Activated T-cell treated with anti-CD3 and anti-CD28 coated beads, Interleukin-2, amount 50 U/mL, for 72 hours (primary cell): ENCODE measurements at places on chromosomes 6 and 20. TPM values are rescaled to one million over a fixed set of nuclear protein-coding genes. Genes with fewer than 3 reads are reported as not detected.

DNA sequence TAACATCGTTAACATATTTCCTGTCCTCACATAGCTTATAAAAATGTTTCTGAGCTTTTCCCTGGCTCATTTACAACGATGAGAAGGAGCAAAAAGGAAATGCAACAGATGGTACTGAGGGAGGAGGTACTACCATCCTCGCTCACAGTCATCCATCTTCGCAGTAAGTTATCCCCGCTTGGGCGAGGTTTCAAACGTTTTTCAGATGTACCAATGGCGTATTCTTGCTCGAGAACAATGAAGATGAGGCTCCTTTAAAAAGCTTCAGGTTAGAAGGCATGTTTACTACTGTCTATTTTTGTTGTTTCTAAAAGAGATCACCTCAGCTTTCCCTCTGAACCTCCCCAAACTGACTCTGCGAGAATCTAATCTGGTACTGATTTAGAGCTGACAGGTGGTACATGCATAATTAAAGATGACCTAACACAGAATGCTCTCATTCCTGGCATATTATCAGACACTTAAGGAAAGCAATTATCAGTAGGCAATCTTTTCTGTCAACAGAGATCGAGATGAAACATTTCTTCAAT is 178.7 kb downstream of the GJA10 start:
- no peak for DNase-seq

DNA sequence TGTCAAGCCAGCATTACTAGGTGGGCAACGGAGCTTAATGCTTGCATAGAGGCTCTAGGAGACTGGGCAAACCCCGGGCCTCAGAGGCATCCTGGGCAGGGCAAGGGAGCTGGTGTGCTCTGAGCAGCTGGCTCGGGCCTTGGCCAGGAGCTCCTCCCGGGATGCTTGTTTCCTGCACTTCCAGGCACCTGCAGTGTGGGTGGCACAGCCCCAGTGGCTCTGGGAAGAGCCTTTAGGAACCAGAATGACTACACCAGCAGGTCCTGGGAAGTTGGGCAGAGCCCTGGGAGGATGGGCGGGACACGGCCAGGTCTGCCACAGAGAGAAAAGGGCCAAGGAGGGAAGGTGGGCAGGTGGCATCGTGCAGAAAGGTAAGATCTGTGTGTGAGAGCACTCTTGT is 80.4 kb upstream of the CD93 start:
- DNase-seq, result no peak

DNA sequence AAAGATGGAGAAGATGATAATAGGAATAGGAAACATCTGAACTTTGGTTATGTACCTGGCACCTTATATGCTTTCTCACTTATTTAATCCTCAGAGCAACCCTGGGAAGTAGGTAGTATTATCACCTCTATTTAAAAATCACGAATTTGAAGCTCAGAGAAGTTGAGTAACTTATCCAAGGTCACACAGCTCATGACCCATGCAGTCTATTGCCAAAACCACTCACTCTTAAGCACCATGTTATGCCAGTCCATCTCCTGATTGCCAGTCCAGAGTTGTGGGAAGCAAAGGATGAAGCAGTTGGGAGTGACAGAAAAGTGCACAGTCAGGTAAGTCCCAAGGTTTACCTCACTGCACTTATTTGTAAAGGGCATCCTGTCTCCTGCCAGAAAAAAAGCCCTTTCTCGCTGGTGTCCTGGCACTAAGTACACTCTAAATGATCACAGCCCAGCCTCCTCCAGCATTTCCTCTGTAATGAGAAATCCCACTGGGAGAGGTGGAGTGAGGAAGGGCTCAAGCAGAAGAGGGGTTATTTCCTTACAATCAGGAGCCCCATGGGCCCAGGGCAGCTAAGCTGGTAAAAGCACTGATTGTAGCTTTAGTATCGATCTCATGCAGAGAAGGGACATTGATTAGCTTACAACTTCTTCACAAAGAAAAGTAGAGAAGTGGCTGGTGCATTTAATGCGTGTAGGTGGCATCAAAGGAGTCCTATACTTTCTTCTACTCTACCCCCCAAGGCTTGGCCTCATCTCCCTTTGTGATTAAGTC is 21.3 kb upstream of the SCGN start:
- DNase-seq, result no peak

- no peak for DNase-seq
Measured at GRCh38 chr20:50395251-50395729, 114.9 kb upstream of the PTPN1 start.

GRCh38 chr6:39904946-39905639 is 29.2 kb downstream of the MOCS1 start:
- DNase-seq, result no peak

DNA sequence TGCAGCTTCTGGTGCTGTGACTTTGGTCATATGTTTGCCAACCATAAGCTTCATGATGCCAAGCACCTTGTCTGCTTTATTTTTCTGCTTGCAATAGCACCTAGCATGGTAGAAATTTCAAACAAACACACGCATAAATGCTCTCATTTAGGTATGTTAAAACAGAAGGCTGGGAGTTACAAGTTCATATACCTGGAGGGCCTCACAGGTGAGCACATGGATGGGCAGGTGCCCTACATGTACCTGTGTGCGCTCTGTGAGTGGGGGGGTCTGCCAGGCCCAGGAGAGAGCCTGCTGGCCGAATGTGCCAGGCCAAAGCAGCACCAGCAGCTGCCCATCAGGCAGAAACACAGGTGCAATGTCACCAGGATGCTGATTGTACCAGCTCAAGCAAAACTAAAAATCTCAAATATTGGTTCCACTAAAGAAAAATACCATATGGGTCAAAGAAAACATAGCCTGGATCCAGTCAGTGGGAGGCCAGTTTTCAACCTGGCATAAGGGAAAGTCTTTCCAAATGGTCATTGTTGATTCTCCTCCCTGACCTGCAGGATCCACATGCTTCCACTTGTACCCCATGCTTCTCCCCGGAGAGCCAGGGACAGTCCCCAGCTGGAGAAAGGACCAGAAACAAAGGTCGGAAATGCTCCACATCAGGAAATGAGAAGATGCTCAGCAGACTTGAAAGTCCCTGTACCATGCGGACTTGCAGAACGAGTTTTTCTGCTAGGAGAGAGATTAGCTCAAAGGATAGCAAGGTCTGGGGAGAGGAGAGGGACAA is 7.2 kb upstream of the PFDN4 start:
- no peak for DNase-seq

DNA sequence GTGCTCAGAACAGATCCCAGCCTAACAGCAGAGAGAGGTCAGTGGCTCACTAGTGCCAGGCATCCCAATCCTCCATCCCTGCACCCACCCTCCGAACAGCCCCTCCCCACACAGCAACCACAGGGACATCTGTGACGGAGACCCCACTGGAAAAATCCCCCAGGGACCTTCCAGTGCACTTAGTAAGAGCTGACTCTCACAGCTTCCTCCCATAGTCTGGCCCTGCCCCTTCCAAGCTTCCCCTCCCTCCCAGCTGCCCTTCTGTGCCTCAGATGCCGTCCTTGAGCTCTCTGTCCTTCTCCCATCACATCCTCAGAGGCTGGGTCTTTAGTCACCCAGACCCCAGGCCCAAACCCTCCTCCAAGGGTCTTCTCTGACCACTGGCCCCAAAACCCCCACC is 9.7 kb upstream of the THBS2 start:
- DNase-seq, result no peak

DNA sequence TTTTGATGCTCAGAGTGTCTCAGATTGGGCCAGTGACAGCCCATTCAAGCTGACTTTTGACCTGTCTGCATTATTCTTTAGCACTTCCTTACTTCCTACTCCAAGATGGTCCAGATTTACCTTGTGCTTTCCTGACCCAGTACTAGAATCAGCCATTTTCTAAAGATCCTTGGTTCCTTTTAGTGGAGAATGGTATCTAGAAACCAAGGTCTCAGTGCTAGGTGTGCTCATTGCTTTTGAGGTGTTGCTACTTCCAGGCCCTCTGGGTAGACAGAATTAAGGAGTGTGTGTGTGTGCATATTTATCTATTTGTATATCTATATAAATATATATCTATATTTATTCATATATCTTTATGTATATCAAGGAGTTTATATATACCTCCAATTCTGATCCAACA is 67.3 kb upstream of the UTRN start:
- DNase-seq, result no peak

DNA sequence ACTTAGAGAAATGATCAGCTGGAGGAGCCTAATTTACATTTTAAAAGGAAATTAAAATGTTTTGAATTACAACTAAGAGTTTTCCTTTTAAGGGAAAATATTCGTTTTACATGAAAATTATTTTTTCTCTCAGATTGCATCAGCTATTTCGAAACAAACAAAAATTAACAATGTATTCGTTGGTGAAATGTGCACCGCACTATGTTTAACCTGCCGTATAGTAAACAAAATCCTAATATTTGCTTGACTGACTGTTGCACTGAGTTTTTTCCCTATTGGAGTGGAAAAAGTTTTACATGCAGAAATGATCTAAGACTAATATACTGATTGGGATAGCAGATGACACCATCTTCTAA is 5.7 kb downstream of the PDE10A start:
- no peak for DNase-seq

DNA sequence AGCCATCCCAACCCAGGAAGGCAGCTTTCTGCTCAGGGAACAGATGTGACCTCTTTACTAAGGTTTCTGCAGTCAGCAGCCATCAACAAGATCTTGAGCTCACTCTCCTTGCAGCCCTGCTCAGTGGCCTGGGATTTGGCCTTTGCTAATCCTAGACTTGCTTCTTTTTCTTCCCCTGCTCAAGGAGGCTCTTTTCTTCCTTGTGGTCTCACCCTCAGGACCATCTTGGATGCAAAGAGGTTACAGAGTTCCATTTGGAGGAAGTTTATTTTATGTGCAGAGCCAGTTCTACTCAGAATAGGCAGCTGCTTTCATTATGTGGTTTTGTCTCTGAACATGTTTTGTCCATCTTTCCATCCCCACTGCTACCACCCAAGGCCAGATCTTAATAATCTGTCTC is 49.3 kb downstream of the RALY start:
- no peak for DNase-seq

DNA sequence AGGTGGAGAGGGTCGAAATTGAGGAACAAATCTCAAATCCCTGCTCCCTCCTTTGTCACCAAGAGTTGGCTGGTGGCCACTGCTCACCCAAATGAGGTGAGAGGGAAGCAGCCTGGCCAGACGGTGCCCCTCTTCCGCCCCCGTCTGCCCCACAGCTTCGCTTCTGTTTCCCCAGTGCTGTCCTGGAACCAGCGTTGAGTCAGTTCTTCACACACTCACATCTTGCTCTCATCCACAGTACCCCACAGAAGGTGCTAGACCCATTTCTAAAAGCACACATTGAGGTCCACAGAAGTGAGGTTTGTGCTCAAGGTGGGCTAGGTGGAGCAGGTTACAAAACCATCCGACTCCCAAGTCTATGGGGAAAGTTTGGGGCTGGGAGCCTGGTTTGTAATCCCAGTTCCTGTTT is 3.8 kb downstream of the CEBPB start:
- peak; percentile 22 for DNase-seq

DNA sequence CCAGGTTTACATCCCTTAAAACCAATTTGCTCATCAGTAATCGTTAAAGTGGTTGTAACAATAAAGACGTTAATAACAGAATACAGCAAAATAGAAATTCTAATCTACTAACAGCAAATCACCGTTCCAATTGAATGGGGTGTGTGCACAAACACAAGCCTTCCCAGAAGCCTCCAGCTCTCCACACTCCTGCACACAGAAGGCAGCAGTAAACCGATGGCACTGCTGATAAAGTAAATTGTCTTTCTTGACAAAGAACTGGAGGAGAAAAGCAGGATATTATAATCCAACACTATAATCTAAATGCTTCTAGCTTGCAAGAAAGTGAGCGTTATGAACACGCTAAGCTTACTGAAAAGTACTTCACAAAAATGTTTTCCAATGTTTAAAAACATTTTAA is 7.0 kb downstream of the ZNF217 start:
- DNase-seq, result no peak

- DNase-seq, result peak; percentile 67
Measured at GRCh38 chr6:31180500-31180899, 10.0 kb upstream of the POU5F1 start.

GRCh38 chr6:1418471-1419191 is 29.3 kb downstream of the FOXF2 start:
- DNase-seq, result no peak

GRCh38 chr20:38725148-38725901 is 1.0 kb downstream of the SLC32A1 start:
- peak; percentile 12 for DNase-seq

DNA sequence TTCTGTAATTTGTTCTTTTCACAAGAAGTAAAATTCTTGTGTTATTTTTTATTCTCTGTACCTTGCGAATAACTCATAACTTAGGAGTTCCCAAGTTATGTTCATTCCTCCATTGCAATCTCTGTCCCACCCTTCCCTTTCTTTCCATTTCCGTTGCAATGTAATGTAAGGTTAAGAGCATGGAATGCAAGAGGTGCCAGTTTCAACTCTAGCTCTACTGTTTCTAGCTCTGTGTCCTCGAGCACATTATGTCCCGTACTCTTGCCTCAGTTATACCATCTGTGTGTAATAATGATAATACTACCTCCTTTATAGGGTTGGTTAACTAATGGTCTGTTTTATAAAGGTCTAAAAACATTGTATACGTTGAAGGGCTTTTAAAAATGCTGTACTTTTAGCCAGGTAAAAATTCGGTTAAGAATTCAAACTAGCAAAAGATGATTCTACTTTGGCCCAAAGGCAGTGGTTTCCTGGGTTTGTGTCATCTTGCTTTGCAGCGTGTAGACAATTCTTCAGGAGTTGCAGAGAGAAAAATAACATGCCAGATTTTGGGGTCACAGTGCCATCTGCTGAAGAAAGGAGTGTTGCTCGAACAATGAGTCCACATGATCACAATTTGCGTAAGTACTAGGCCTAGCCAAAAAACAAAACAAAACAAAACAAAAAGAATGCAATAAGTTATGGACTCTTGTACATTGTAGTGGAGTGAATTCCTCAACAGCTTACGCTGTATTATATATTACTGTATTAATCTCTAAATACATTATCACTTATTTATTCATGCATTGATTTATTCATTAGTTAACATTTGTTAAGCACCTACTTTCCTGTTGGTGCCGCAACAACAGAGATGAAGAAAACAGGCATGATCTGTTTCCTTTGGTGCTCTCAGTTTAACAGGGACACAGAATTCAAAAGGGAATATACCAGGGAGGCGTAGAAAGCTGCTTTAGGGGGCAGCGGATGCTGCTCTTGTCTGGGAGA is 10.0 kb upstream of the PFDN4 start:
- DNase-seq, result no peak

DNA sequence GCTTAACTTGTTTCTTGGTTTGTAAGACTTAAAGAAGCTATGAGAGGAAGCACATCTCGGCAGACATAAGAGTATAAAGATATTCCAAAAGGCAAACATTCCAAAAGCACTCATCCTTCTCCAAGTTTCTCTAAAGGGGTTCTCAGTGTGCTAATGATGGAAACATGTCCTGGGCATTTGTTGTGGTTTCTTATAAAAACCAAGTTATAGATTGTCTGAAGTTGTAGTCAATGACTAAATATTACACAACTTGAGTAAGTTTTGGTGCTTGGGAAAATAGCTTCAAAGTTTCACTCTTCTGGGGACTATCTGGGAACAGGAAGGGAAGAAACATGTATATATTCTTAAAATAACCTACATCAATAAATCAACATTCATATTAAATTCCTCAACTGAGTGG is 128.3 kb upstream of the TBX18 start:
- DNase-seq, result no peak

TJAP1 gene
- total RNA-seq, result 68.6 TPM

SS18L1 gene
- total RNA-seq, result 16.1 TPM

HLA-DQA1 gene
- 2.2 TPM for total RNA-seq

FOXQ1 gene
- total RNA-seq, result not detected

CD109 gene
- 21.6 TPM for total RNA-seq

IFT52 gene
- 22.2 TPM for total RNA-seq

MAS1 gene
- total RNA-seq, result not detected

RUNX2 gene
- 39.3 TPM for total RNA-seq
